Posterior vena cava (tissue), 2 donors: ENCODE measurements at places on chromosomes 6 and 20.

DNA sequence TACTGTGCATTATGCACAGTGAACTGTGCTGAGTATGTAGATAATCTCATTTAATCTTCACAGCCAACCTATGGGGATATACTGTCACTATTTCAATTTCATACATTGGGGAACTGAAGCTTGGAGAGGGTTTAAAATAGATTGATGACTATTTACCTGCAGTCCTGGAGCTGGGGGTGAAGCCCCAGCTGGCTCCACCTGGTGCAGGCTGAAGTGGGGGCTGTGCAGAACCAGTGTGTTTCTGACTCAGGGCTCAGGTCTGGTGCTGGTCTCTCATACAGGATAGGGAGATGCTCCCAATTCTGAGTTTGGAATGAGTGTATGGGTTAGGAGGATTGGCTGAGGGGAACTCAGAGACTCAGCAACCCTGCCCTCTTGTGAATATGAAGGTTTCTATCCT, 176.1 kb upstream of the CEP162 start:
- no peak for DNase-seq

DNA sequence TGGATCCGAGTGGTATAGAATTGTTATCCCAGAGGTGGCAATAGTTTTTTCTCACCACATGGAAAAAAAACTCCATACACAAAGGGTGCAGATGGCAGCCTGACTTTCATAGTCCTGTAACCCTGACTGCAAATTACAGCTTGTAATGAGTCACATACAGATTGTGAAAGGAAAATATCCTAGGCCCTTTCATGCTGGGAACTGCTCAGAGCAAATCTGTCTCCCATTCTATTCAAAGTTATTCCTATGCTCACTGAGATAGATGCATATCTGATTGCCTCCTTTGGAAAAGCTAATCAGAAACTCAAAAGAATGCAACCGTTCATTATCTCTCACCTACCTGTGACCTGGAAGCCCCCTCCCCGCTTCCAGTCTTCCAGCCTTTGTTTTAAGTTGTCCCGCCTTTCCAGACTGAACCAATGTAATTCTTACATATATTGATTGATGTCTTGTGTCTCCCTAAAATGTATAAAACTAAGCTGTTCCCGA, 108.7 kb upstream of the MAP3K4 start:
- DNase-seq = no peak

DNA sequence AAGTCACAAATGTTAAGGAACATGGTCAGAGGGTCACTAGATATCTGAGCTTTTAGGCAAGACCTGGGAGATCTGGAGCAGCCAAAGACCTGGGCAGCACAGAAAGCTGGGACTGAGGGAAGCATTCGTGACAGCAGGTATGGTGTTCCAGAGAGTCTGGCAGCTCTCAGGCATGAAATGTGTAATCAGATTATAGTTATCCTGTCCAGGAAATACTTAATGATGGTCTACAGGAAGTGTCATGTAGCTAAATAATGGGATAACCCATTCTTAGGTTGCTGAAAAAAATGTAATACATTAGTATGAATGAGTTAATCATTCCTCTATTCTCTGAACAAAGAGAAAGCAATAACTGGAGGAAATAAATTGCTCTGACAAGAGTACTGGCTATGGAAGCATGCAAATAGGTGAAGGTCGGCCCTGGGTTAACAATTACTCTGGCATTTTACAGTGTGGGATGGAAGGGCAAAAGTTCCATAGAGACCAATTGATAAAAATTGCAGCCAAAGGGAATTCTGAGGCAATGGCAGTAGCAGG, 740.5 kb downstream of the CBLN4 start:
- DNase-seq = no peak

- no peak for DNase-seq
These were observed 279.2 kb upstream of the EXOC2 start for GRCh38 chr6:971981-972640.

DNA sequence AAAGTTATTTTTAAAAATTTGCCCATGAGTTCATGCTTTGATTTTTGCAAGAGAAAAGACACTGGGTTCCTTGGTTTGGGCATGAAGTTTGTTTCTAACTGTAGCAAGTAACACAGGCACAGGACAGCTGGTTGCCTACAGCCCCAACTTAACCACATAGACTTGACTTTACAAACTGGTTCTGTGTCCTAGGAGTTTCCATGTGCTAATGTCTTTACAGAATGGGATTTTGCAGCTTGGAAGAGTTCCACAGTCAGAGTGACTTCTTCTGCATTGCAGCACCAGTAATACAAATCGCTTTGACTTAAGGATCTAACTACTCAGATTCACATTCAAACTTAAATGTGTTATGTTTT, 44.3 kb downstream of the OR2B2 start:
- DNase-seq = no peak

- no peak for DNase-seq
These were observed 90.6 kb downstream of the TTLL2 start for GRCh38 chr6:167415441-167415961.

DNA sequence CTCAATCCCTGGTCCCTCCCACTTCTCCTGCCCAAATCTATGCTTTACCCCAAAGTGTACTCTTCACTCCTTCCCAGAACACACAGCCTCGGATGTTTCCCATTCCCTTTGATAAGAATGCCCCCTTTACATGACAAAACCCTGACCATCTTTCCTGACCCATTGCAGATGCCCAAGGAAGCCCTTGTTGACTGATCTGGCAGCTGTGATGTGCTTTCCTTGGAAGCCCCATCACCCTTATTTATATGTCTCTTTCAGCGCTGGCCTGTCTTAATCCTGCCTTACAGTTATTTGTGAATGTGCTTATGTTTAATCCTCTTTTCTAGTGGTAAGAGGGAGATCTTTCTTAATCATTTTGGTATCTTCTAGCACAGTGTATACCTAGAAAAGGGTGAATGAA, 523.1 kb downstream of the CD83 start:
- DNase-seq = no peak

DNA sequence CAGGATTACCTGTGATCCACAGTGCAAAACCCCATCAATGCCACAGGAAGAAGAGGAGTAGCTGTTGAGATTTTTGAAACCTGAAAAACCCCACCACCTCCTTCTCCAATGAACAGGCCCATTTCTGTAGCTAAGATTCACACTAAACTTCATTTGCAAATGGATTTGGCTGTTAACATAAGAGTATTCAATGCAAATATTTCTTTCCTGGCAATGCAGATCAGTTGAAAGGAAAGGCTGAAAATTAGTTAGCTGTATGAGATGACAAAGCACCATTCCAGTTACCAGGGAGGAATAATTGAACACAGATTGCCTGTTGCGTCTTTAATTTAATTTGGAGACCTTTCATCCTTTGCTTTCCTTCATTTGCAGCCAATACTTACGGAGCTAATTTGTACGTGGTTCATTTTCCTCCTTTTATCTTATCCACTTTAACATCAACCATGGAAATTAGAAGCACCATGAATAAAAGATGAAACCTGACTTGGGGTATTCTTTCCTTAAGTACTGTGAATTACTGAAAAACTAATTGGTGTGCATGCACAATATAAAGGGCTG, 4.2 kb downstream of the B3GAT2 start:
- no peak for DNase-seq

DNA sequence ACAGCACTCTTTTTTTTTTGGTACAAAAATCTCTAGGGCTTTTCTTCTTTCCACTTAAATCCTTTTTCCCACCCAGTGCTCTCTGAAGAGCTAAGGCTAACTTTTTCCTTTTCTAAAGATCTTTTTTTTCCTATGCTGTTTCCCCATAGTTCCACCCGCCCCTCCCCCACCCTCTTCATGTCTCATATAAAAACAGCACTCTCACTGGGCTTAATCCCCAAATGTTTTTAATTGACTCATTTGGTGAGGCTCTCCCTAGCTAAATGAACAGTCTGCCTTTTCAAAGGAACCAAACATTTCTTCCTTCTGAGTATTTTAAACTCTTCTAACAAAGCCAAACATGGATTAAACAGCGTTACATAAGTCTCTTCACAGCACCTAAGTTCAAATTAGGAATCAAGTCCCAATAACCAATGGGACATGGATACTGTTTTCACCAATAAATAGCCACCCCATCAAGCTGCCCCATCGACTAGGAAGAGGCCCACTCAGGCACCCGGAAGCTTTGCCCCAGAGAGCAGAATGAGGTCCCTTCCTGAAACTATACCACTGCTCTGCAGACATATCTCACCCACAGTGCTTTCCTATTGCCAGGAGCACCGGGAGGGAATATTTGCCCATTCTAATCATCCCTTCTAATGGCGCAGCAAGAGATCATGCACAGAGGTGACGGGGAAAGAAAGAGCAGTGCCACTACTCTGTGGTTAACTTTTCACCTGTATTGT, 63.7 kb downstream of the ATXN1 start:
- no peak for DNase-seq

DNA sequence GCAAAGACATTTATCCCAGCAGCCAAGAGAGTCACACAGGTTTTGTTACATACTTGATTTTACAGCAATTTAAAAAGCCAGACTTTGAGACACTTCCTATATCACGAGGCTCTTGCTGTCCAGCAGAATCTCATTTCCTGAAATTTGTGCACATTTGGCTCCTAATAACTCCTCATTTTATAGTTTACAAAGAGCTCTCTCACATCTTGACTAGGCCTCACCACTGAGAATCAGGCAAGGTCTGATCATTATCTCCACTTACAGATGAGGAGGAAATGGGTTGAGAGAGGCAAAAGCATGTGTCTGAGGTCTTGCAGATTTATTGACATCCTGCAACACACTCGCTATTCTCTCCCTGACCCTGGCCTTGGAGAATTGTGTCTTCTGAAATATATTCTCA, 426.8 kb downstream of the MAFB start:
- no peak for DNase-seq

- peak; percentile 79 for DNase-seq
These were observed 27.1 kb downstream of the SYNJ2 start for GRCh38 chr6:158008864-158009113.

- no peak for DNase-seq
These were observed 49.6 kb upstream of the RIPOR2 start for GRCh38 chr6:24985323-24985722.

DNA sequence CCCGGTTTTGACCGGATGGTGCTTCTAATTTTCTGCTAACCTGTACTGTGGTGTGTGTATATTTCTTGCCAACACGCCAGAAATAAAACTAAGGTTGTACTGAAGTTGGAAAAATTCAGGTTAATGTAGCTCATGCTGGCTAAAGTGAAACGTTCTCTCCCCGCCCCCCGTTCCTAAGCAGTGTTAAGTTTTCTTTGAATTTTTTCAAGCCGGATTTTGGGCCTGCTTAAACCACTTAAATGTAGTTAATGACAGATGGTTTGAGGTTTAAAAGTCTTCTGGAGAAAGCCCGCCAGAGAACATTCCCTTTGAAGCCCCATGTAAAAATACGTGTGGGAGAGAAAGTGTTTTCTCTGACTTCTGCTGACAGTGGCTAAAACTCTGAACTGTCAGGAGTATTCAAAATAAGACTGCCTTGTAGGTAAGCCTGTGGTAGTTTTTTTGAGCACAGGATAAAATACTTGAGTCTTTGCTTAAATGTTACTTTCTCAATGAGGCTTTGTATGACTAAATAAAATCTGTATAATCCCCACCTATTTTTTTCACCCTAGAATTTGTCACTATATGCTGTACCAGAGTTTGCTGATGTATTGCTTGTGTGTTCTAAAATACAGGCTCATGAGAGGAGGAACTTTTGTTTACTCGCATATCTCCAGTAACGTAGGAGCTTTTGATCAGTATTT, 101.3 kb downstream of the OR2B2 start:
- DNase-seq = no peak

- DNase-seq = no peak
These were observed 58.5 kb downstream of the PCNA start for GRCh38 chr20:5061213-5061612.

- no peak for DNase-seq
These were observed 14.5 kb upstream of the ELMO2 start for GRCh38 chr20:46420878-46421277.

DNA sequence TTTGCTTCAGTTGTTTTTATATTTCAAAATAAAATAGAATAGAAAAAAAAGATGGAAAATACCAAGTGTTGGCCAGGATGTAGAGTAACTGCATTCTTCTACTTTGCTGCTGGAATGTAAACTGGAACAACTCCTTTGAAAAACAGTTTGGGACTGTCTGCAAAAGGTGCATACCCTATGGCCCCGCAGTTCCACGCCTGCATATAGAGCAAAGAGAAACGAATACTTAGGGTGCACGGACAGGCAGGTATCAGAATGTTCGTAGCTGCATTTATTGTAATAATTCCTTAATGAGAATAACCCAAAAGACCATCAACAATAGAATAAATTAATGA, 603 bp upstream of the RAB23 start:
- no peak for DNase-seq

DNA sequence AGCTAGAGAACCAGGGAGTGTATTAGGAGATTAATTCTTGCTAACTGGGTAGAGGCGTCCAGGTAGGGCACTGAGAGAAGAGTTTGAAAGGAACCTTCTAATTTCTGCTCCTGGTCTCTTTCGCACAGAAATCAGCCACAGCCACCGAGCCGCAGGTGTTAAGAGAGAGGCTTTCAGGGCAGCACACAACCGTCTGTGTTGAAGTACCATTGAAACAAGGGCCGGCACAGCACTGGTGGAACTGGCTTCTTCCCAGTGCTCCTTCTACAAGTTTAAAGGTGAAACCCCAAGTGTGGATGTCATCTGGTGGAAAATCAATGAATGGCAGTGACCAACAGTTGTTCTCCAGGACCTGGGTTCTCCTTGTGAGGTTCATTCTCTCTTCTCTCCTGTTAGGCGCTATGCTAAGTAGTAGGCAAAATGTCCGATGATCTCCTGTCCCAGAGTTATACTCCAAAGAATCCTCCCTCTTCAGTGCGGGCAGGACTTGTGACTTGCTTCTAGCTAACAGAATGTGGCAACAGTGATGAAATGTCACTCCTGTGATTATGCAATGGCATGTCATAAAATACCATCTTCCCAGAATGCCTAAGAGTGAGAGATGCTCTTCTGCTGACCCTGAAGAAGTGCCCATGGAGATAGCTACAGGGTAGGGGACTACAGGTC, 15.0 kb upstream of the RIN2 start:
- DNase-seq = no peak

- peak; percentile 59 for DNase-seq
These were observed 15.4 kb upstream of the KIAA1755 start for GRCh38 chr20:38275815-38276550.

DNA sequence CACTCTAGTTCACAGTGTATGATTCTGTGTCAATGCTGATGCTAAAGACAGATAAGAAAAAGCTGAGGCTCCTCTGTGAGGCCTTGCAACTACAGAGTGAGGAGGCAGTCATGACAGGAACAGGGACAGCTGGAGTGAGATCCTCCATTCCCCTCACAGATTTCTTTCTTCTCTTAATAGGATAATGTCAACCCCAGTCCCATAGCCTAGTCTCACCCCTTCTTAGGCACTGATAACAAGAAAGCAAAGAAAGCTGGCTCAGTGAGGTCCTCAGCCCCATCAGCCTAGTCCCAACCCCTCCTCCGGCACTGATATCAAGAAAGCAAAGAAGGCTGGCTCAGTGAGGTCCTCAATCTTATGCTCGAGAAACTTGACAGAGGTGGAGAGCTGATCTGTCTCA, 2.1 kb upstream of the PTCHD4 start:
- DNase-seq = no peak

DNA sequence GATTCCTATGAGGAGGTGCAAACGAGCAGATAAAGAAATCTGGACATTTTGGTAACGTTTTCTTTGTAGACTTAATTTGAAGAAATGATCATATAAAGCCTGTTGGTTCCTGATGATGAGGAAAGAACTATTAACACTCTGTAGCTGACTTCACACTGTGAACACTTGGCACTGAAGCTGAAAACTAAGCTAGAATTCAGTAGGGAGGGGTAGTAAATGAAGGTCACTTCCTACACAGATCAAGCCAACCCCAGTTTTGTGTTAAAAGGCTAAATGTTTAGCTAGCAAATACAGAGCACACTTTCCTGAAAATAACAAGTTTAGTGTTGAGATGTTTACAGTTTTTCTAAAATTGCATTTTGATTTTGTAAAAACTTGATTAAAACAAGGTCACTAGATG, 296.2 kb upstream of the PRDM1 start:
- DNase-seq = no peak
